Esophagus squamous epithelium (tissue), 5 donors: ENCODE measurements at places on chromosomes 11 and 22. TPM values are rescaled to one million over a fixed set of nuclear protein-coding genes. Genes with fewer than 3 reads are reported as not detected.

The SUSD2 gene
- total RNA-seq = 1.5 TPM

The MUC15 gene
- 21.9 TPM for total RNA-seq

The DERL3 gene
- total RNA-seq = 1.3 TPM

The ACRV1 gene
- not detected for total RNA-seq

The DAGLA gene
- 2.7 TPM for total RNA-seq

The SYCE3 gene
- not detected for total RNA-seq

The TSPAN18 gene
- 1.9 TPM for total RNA-seq

The IGLL5 gene
- not detected for total RNA-seq

The CASP5 gene
- total RNA-seq = not detected

The NELL1 gene
- total RNA-seq = not detected

The RIC3 gene
- 6.2 TPM for total RNA-seq

The OR52N4 gene
- not detected for total RNA-seq

The GPR83 gene
- total RNA-seq = not detected

The SLC22A6 gene
- not detected for total RNA-seq

The LTO1 gene
- total RNA-seq = 16.5 TPM
